Mesenteric fat pad (tissue), 1 donor: ENCODE measurements at places on chromosomes 3 and 15.

- no peak for DNase-seq
These were observed 74.0 kb upstream of the PHLDB2 start for GRCh38 chr3:111785034-111785433.

DNA sequence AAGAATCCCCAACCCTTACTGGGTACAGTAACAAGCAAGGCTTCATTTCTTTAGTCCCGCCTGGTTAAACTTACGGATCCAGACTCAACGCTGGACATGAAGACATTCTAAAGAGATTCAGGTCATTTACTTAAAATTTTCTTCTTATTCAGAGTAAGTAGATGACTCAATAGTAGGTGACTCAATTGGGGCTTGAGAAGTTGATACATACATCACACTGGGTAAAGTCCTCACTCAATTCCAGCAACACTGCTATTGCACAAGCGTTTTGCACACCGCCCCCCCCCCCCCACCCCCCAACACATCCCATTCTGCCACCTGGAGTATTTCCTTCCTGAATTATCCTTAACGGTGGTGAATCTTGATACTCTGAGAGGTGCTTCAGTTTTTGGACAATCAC is 610.0 kb downstream of the FOXP1 start:
- DNase-seq: no peak

DNA sequence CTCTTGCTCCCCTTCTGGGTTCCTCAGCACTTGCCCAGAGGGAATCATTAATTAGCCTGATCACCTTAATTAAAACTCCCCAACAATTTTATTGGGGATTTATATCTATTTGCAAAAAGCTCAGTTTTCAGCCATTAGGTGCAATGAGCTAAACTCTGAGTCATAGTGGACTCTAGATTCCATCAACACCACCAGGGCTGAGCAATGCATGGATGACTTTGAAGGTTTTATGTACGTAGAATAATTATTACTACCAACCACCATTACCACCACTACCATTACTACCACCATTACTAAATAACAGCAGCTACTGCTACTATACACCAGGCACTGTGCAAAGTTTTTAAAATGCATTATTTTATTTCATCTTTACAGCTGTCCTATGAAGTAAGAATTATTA is 81.2 kb downstream of the ZNF621 start:
- DNase-seq: no peak

GRCh38 chr3:171274222-171274621 is 186.0 kb downstream of the TNIK start:
- DNase-seq: no peak

- no peak for DNase-seq
These were observed 33.7 kb upstream of the CD47 start for GRCh38 chr3:108124337-108125152.

GRCh38 chr3:30286007-30286669 is 320.3 kb upstream of the TGFBR2 start:
- no peak for DNase-seq

GRCh38 chr15:41581110-41581509 is 22.1 kb downstream of the TYRO3 start:
- DNase-seq: no peak

DNA sequence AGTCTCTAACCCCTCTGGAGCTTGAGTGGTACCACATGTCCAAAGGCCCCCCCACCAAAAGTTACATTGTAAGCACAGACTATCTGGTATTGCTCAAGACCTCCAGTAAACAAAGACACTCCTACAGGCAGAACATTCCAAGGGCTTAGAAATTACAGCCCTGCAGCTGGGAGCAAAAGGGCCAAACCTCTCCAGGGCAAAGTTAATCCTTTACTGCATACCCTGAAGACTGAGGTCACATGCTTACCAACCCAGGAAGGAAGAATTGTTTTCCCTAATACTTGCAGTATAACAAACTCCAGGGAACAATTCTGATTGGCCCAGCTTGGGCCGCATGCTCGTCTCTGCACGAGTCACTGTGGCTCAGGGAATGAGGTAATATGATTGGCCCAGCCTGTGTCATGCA is 266.1 kb upstream of the NR2F2 start:
- DNase-seq: no peak

- no peak for DNase-seq
These were observed 30.6 kb upstream of the ADAMTS7 start for GRCh38 chr15:78841891-78842290.

- DNase-seq: no peak
These were observed 493.3 kb upstream of the ROBO1 start for GRCh38 chr3:80261082-80261481.

- no peak for DNase-seq
These were observed 268.7 kb downstream of the XXYLT1 start for GRCh38 chr3:195001961-195002861.

DNA sequence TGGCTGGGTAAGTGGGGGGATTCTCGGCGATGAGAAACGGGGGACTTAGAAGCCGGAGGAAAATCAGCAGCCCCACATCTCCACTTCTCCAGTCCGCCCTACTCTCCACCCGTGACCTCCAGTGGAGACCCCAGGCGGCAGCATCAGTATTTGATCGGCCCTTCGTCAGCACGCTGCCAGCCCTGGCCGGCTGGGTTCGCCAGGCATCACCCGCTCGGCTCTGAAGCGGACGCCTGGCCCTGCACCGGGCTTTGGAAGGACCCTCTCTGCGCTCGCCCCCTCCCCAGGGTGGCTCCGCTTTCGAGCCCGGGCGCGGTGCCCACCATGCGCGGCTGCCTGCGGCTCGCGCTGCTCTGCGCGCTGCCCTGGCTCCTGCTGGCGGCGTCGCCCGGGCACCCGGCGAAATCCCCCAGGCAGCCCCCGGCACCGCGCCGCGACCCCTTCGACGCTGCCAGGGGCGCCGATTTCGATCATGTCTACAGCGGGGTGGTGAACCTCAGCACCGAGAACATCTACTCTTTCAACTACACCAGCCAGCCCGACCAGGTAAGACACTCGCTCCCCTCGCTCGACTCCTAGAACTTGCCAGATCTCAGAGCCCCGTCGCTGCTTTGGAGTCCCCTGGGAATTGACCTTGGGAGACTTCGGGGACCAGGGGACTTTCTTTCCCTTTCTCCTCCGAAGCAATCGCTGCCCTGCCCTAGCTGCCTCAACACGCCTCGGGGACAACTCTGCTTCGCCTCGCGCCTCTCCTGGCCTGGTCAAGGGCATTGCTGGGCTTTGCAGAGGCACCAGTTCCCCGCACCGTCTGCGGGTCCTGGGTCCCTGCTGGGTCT is 561 bp downstream of the SIDT1 start:
- DNase-seq: no peak

- no peak for DNase-seq
These were observed 7.5 kb downstream of the TMEM40 start for GRCh38 chr3:12751571-12751970.

DNA sequence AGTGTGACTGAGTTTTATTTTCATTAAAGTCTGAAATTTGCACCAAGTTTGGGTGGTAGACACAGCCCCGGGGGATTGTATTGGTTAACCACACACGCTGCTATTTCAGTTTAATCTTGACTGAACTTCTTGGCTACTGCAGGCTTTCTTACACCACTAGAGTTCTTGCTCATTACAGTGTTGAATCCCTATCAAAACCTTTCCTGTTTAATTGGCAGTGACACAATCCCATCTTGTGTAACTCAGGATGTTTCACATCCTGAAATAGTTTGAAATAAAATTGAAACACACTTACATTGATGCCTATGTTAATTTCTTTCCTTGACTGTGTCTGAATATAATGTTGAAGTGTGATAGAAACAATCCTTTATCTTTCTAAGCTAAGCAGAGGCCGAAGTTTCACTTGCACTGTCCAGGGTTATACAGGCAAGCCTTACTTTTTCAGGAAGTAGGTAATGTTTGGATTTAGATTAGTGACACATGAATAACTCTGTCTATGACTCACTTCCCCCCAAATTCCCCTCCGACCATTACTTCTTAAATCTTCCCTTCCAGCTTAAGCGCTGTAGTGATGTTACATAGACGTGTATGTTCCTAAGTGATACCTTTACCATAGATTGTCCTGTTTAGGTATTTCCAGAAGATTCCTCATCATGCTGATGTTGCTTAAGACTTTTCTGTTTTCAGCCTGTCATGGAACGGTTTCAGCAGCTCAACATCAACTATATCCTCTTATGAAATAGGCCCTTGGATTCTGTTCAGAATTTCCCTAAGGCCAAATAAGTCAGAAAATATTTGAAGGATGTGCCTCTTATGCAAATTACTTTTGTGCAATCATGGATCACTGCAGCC is 16.8 kb downstream of the ATG7 start:
- DNase-seq: no peak

DNA sequence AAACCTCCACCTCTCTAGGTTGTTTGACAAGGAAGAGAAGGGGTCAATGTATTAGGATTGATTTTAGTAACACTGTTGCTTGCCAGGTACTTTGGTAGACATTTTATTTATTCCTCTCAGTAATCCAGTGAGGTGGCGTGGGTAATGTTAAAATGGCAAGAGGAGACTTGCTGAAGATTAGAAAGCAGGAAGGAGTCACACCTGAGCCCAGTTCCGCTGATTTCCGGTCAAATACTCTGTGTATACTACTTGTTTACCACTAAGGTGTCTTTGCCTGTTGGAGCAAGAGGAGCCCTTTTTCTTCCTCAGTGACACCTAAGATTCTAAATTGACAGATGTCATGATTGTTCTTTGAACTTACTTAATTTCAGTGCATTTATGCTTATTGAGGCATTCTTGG is 1.7 kb downstream of the OXNAD1 start:
- no peak for DNase-seq

GRCh38 chr15:91566141-91566540 is 287.4 kb upstream of the SLCO3A1 start:
- no peak for DNase-seq

DNA sequence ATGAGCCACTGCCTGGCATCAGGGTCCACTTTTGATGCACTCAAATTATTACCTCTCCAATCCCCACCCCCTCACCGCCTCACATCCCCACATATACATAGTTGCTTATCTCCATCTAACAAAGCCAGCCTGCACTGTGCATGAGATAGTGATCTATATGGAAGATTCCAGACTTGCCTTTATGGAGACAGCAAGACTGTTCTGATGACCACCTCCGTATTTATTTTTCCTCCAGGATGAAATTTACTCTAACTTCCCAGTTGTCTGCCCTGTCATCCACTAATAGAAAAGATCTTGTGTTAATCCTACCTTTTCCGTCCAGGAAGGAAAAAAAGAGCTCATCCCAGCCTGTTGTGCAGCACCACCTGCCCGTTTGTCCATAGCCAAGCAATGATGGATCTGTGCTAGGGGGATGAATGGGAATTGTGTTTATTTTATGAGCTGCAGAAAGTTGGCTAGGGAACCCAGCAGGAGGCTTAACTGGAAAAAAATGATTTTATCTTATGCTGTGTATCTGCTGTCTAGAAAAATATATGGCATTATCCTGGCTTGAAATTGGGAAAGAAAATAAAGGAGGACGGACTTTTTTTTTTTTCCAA is 114.5 kb downstream of the CD47 start:
- no peak for DNase-seq

GRCh38 chr3:64681827-64682226 is 6.0 kb downstream of the ADAMTS9 start:
- no peak for DNase-seq

- DNase-seq: no peak
These were observed 6.4 kb upstream of the CSTA start for GRCh38 chr3:122318620-122319019.

- DNase-seq: no peak
These were observed 792 bp downstream of the TPRA1 start for GRCh38 chr3:127589600-127590281.

GRCh38 chr15:85365980-85366379 is 14.4 kb upstream of the AKAP13 start:
- DNase-seq: no peak

GRCh38 chr15:59140422-59141226 is 35.7 kb downstream of the CCNB2 start:
- DNase-seq: no peak

- DNase-seq: no peak
These were observed 461.9 kb upstream of the ONECUT1 start for GRCh38 chr15:53251996-53252395.

DNA sequence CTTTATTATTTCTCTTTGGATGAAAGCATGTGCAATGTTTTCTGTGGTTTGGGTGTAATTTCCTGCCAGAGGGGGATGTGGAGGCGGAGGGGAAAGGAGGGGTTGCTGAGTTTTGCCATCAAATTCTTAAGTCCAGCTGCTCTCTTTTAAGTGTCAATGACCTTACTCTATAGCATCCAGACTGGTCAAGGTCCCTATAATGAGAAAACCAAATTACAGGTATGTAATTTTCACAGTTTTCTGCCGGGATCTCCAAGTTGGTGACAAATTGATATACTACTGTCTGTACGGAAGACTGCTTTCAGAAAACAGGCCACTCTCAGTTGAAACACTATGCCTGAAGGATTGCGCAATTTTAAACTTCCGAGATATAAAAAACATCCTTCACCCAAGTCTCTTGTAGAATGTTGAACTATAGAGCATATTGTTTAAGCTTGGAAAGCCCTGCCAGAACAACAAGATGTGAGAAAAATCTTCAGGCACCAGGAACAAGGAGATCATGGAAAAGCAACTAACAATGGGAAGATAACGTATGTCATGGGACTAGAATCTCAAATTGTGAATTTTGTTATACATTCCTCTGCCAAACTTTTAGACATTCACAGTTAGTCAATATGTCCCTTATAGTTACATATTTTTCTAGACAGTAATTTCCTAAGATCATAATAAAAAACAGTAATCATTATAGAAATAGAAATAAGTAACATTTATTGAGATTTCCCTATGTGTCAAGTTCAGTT is 300.7 kb upstream of the SATB1 start:
- no peak for DNase-seq

- DNase-seq: no peak
These were observed 129.7 kb downstream of the ARNT2 start for GRCh38 chr15:80533790-80534333.

GRCh38 chr15:47718497-47719437 is 1.5 kb downstream of the SEMA6D start:
- no peak for DNase-seq

DNA sequence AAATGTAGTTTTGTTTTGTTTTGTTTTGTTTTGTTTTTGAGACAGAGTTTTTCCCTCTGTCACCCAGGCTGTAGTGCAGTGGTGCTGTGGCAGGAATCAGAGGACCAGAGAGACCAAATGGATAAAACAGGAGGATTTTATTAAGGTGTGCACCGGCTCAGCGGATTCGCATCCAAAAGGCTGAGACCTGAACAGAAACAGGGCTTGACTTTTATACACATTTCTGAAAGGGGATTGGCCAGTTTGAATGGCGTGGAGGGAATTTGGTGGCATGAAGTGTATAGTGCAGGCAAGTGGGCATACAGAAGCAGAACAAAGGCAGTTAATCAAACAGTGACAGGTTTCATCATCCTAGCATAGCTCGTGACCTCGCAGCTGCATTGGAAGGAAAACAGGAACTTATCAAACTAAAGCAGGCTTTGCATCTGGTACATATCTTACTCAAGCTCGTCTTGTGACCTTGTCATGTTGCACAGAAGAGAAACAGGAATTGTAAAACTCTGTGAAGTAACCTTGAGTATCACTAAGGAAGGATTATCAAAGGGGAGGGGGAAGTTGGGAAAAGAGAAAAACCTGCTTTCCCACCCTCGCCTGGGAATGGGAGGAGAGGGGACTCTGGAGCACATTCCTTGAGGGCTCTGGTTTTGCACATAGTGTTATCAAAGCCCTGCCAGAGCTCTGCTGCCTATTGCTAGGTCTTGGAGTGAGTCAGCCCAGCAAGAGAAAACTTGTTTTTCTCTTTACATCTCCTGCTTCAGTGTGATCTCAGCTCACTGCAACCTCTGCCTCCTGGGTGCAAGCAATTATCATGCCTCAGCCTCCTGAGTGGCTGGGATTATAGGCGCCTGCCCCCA is 38.5 kb downstream of the C3orf62 start:
- DNase-seq: peak; percentile 30

GRCh38 chr3:171553086-171553485 is 92.9 kb upstream of the TNIK start:
- DNase-seq: no peak
